Brain microvascular endothelial cell (primary cell): ENCODE measurements at places on chromosomes 16 and 17.

GRCh38 chr17:1030684-1031532 is 34.0 kb downstream of the TIMM22 start:
- no peak for DNase-seq

DNA sequence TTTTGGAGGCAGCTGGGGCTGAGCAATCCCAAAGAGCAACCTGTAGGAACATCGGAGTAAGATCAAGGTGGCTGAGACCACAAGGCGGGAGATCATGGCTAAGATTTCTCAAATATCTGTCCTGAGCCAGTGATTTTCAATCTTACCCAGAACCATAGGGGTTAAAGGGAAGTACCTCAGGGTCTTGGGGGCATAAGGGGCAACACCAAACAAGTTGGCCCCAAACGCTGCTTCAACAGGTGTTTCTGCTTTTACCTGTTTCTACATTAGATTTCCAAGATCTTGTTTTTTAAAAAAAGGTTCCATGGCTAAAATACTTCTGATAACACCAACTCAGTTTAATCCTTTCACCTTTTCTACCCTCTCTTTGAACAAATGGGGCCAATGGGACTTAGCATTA is 2.6 kb upstream of the UNC119 start:
- no peak for DNase-seq

GRCh38 chr16:50942143-50942542 is 200.3 kb downstream of the CYLD start:
- DNase-seq: no peak

DNA sequence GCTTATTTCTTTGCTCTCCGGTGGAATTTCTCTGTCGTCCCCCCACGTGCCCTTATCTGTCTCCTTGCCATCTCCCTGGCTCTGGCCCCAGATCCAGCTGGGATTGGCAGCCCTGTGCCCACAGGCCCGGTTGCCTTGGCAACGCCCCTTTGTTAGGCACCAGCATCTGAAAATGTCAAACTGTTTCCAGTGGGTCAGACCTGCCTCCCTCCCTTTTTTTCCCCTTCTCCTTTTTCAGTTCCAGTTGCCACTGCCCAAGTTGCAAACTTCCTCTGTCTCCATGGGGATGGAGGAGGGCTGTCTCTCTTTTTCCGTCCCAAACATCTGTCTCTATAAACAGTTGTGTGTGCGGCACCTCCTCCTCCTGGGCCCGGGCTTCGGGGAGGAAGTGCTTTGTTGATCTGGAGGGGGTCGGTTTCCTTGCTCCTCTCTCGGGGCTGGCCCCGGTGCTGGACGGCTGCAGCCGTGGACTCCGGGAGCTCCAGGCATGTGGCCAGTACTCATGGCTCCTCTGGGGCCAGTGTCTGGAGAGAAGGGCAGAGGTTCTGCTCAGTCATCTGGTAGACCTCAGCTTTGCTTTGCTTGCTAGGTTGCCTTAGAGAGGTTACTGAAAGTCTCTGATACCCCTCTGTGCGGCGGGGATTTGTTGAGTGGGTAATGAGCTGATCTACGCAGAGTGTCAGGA is 35.3 kb downstream of the SOCS3 start:
- DNase-seq: peak; percentile 86

- DNase-seq: no peak
These were observed 113.5 kb upstream of the PLCG2 start for GRCh38 chr16:81665588-81665987.
